ENCODE measurements at places on chromosomes 13 and 19. TPM values are rescaled to one million over a fixed set of nuclear protein-coding genes. Genes with fewer than 3 reads are reported as not detected.

DNA sequence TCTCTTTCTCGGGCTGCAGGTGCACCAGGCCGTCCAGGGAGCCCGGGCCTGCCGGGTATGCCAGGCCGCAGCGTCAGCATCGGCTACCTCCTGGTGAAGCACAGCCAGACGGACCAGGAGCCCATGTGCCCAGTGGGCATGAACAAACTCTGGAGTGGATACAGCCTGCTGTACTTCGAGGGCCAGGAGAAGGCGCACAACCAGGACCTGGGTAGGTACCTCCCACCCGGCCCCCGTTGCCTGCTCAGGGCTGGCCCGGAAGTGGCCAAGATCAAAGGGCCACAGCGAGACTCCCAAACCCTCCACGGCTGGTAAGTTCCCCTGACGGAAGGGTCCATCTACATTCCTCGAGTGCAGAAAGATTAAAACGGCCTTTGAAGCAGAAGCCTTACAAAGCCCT, 55.1 kb downstream of the RAB20 start:
- no peak for DNase-seq

DNA sequence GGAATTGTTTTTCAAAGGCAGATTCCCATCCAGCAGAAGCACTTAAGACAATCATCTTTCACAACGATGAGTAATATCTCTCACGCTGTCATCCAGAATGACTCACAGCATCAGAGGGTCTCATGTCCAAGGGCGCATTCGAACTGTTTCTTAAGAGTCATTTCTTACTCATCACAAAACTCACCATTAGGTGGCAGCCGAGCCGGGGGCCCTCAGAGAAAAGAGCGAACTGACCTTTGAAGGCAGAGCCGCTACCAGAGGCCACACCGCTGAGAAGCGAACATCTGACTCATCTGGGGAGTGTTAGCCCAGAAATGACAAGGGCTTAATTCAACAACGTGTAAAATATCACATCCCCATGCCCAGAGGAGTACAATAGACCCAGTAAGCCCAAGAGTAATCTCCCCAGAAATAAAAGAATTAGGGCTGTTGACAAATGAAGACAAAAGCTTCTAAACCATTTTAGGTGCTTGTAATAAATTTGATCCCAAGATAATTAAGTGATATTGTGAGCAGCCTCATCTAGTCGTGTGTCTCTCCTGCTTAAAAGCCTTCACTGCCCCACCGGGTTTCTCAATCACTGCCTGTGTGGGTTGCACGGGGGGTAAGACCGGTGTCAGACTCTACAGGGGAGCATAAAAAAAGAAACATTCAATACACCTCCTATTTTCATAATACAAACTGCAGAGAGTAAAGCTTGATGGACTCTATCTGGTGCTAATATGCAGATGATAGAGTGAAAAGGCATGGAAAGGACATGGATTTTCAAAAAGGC, 96.2 kb downstream of the CYSLTR2 start:
- peak; percentile 85 for DNase-seq

DNA sequence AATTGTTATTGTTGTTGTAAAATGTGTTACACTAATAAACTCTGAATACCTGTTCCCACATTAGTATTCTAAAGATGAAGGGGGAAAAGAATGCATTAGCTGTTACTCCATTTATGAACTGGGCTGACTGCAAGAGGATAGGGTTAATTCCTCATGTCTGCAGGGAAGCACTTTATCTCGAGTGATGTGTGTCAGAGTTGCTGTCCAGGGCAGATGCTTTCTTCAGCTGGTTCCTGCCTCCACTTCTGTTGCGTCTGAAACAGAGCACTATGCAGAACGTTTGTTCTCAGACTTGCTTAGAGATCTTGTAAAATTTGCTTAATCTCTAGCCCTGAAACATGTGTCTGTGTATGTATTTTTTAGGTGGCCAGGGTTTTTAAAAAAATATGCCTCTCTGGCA, 318.8 kb downstream of the SPRY2 start:
- DNase-seq, result no peak

DNA sequence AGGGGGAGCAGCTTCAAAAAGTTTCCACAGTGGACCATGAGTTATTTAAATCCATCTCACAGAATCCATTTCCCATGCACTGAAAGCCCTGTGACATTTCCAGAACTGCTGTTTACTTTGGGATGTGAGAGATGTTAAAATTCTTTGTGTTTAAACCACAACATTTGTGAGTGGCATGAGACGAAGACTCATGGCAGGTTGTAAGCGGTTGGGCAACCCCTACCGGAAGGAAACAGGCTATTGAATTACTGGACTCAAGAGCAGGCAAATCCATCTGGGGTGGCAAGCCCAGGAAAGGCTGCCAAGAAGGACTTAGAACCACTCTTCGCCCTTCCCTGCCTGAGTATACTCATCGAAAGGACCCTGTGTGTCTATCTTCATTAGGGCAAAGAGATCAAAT, 22.3 kb upstream of the CLDN10 start:
- no peak for DNase-seq

GRCh38 chr13:99862244-99862643, 109.3 kb downstream of the ZIC5 start:
- no peak for DNase-seq

GRCh38 chr13:50255639-50256038, 240.4 kb downstream of the KCNRG start:
- DNase-seq, result no peak

DNA sequence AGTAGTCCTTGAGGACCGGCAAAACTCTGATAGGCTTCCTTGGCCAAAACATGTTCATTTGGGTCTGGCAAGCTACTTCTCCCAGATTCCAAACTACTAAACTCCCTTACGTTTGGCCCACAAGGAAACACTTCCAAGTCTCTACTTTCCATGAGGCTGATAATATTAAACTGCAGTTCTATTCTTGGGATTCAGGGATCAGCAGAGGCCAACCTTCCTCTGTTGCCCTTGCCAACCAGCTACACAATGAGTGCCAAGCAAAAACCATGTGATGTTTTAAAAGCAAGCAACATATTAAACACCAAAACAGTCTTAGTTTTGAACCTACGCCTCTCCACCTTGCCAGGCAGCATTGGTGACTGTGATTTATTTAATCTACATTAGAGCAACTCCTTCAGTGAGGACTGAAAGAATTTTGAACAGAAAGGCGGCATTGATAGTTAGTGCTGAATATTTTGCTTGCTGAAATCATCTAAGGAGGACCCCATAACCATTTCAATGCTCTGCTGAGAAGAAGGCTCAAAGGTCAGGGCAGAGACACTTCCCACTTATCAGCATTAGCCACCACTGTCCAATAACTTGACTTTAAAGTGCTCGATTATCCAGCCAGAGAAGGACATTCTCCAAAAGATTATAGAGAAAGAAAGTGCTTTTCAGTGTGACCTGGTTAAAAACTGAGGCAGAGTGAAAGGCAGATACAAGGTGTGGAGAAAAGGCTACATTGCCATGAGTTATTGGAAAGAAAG, 287.1 kb downstream of the TBC1D4 start:
- no peak for DNase-seq

GRCh38 chr19:10238172-10238783, 7.1 kb upstream of the S1PR2 start:
- peak; percentile 78 for DNase-seq

GRCh38 chr13:43136920-43137575, 113.7 kb downstream of the DNAJC15 start:
- DNase-seq, result no peak

TLE2 gene
- 31.8 TPM for polyA plus RNA-seq

ADAMTS10 gene
- 3.4 TPM for polyA plus RNA-seq

MAMSTR gene
- 3.1 TPM for polyA plus RNA-seq

KIR3DL1 gene
- polyA plus RNA-seq, result not detected

Data from psoas muscle (tissue), 8 donors.